ENCODE measurements at places on chromosomes 5 and 9.

DNA sequence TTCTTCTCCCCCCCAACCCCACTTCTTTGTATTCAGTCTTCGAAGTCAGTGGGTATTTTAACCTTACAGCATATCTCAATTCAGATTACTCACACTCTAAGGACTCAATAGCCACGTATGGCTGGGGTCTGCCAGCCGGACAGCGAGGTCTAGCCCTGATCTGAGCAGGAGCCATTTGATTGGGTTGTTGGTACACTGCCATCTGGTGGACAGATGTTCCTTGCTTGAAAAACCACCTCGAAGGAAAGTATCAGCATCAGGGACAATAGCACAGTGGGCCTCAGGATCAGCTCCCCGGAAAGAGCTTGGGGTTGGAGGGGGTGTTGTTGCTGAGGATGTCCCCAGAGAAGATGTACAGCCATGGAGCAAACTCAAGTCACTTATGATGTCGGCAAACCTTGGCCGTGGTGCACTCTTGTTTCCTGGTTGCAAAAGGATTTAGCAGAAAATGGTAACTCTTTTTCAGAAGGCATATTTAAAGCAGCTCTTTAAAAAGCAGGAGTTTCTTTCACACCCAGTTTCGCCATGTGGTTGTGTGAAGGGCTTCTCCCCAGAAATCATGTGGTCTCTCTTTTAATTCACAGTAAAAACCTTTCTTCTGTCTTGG lies 31.7 kb upstream of the KCNMB1 start:
- DNase-seq: peak; percentile 9

- DNase-seq: no peak
Observed at GRCh38 chr9:86286278-86286677, 3.9 kb upstream of the ISCA1 start.

DNA sequence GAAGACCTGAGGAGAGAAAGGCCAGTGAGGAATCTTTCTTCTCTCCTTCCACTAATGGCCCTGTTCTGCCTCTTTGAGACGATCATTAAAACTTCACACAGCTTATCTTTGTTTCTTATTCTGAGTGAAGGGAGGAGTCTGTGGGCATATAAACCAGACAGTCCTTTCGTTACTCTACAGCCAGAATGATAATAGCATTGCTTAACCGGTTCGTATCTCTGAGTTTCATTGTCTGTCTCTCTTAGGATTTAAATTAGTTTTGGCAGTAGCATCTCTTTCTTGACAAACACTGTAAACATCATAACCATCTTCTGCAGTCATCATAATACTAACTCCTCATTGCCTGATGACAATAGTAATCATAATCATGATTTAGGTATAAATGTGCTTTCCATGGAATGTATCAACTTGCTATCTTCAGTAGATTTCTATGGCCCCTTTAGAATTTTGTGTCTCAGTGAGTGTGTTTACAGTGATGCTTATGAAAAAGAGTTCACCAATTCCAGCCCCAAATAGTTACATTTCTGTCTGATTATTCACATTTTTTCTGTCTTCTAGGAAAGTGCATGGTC lies 618.8 kb upstream of the KLF4 start:
- DNase-seq: no peak

GRCh38 chr9:107174441-107174840 lies 108.6 kb upstream of the RAD23B start:
- DNase-seq: no peak

GRCh38 chr5:127428276-127428675 lies 89.2 kb upstream of the PRRC1 start:
- no peak for DNase-seq

DNA sequence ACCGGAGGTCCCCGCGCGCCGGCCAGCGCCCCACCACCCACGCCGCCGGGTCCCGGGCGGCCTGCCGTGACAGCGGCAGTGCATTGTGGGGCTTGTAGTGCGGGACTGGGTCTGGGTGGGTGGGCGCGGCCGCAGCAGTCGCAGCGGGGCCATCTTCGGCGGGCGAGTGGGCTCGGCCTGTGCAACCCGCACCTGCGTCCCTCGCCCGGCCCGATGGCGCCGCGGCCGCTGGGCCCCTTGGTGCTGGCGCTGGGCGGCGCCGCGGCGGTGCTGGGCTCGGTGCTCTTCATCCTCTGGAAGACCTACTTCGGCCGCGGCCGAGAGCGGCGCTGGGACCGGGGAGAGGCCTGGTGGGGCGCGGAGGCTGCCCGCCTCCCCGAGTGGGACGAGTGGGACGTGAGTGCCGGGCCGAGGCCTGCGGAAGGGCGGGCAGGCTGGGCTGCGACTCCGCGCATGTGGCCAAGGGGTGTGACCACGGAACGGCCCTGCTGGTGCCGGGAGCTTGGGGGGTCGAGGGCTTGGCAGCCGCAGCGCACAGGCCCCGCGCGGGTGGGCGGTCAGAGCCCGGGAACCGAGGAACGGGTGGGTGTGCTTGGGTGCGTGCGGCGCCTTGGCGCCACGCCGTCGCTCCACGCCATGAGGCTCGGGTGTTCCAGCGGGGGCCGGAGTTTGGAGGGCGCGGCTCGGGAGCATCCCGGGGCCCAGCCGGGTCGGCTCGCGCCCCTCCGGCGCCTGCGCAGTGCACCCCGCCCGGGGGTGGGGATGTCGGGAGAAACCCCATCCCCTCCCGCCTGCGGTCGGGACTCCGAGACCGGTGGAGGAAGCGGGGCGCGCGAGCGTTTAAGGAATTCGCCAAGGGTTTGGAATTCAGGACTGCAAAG lies at the start of gene ARL10:
TSS of gene ARL10 (plus strand) at position 137 of the 881 bp plus-strand sequence. CDS start at position 214, 77 bp downstream.
- no peak for DNase-seq
